ENCODE measurements at places on chromosomes 11 and 22.

DNA sequence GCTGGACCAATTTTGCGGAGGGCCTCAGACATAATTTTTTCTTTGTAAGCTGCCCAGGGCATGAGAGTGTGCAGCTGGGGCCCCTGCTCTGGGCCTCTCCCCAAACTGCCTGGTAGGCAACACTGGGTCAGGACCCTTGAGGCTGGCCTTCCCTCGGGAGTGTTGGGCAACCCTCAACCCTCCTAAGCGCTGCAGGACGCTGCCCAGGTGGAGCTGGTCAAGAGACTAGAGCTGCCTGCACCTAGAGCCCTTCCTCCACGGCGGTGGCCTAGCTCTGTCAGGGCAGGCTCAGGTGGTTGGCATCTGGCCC lies 505 bp upstream of the TMEM132A start:
- no peak for DNase-seq

- DNase-seq, result no peak
Measured at GRCh38 chr22:29801153-29801552, 34.0 kb downstream of the UQCR10 start.

DNA sequence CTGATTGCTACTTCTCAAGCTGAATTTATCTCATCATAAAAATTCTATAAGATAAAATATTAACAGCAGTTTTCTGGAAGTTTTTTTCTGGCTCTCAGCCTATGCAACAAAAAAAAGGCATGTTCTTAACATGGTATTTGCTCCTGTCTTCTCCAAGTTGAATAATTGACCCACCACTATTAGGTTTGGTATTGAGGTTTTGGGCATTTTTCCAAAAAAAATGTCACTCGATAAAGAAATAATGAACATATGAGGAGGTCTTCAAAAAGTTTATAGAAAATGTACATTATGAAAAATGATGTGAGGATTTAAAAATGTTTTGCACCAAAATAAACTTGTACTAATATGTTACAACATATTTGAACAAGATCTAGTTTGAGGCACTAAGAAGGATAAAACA lies 808.6 kb upstream of the RAG2 start:
- DNase-seq, result no peak

DNA sequence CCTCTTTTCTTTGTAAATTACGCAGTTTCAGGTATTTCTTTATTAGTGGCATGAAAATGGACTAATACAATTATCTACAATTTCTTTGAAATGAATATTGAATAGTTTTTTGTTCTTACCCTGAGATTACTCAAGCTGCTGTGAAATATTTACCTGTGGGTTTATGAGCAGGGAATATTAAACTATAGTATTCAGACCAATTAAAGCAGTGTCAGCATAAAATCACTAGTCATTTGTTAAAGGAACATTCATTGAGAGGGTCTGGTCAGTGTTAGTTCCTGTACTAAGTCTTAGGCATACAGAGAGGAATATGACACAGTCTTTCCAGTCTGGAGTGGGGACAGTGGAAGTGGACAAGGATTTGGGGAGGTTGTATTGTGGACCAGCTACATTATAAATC lies 646.2 kb upstream of the ANO5 start:
- no peak for DNase-seq

- no peak for DNase-seq
Measured at GRCh38 chr11:129722529-129722928, 93.1 kb upstream of the TMEM45B start.

DNA sequence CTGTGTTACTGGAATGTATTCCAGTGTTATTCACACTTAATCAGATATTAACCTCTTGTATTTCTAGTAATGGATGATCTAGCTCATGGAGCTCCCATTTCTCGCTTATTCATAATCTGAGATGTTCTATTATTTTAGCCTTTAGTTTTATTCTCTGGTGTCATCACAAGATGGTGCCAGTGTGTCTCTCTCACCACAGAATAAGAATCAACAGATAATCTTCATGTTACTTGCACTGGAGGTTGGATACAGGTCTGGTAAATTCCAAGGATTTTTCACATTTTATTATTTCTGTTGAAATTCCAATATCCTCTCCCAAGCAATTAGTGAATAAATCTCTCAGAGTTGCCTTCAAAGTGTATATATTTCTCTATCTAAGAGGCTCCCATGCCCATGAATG lies 74.6 kb downstream of the CASP12 start:
- no peak for DNase-seq

DNA sequence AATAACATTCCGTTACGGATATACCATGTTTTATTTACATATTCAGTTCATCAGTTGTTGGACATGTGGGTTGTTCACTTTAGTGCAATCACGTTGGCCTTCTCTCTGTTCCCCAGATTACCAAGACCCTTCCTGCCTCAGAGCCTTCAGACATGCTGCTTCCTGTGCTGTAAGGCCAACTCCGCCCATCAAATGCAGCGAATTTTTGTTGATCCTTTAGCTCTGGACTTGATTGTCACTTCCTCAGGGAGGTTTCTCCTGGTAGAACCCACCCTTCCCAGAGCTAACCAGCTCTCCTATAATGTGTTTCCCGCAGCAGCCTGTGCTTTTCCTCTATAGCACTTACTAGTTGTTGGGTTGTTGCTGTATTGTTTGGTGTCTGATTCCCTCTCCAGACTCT lies 39.4 kb downstream of the SWAP70 start:
- no peak for DNase-seq

- no peak for DNase-seq
Measured at GRCh38 chr22:48079505-48080290, 1317.2 kb downstream of the TBC1D22A start.

- DNase-seq, result no peak
Measured at GRCh38 chr11:56841210-56841810, 92.8 kb upstream of the OR9G4 start.

- DNase-seq, result no peak
Measured at GRCh38 chr11:87425943-87426342, 388.2 kb downstream of the TMEM135 start.

- no peak for DNase-seq
Measured at GRCh38 chr22:37213941-37214730, 1.9 kb upstream of the SSTR3 start.

- no peak for DNase-seq
Measured at GRCh38 chr22:39527481-39527961, 5.0 kb downstream of the RPS19BP1 start.

- DNase-seq, result no peak
Measured at GRCh38 chr11:68838572-68838964, 3.1 kb downstream of the CPT1A start.

Data from hematopoietic multipotent progenitor cell (in vitro differentiated cells).